ENCODE measurements at places on chromosomes 3 and 15.
A peak's percentile ranks its signal among the peaks of the same experiment; 100 is the strongest.

DNA sequence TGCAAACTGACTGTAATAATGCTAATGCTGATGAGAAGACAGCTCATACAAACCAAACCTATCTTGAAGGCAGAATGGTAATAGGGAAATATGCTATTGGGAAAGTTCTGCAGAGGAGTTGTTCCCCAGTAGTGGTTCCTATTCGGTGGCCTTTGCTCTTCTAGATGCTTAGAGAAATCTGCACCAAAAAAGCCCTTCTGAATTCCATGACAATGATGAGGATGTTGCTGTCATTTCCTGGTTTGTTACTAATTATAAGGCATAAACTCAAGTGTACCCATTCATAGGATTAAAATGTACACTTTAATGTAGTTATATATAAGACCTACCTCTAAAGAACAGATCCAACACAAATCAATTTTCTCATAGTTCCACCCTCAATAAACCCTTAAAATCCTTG is 30.1 kb downstream of the TOMM70 start:
- DNase-seq, result no peak

DNA sequence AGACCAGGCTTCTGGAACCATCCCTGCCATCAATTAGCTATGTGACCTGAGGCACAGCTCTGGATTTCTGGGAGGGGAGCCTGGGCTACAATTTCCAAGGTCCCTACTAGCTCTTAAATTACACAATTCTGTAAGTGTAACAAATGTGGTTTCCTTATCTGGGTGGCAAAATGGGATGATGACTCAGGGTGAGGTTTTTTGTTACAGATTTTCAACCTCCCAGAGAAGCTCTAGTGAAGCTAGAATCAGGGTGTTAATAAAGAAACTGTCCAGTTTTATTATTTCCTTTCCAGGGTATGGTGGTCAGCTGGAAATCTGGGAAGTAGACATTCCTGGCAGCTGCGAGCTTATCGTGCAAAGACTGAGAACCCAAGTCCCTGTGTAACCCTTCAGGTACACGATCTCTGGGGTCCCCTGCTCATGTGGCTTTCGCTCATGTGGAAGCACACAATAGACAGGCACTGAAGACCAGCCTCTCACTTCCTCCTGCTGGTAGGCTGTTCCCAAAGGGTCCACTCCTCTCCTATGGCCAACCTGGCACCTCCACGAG is 7.3 kb downstream of the RAB27A start:
- peak; percentile 36 for DNase-seq

- no peak for DNase-seq
Measured at GRCh38 chr3:98563661-98564281, 29.6 kb downstream of the CPOX start.

DNA sequence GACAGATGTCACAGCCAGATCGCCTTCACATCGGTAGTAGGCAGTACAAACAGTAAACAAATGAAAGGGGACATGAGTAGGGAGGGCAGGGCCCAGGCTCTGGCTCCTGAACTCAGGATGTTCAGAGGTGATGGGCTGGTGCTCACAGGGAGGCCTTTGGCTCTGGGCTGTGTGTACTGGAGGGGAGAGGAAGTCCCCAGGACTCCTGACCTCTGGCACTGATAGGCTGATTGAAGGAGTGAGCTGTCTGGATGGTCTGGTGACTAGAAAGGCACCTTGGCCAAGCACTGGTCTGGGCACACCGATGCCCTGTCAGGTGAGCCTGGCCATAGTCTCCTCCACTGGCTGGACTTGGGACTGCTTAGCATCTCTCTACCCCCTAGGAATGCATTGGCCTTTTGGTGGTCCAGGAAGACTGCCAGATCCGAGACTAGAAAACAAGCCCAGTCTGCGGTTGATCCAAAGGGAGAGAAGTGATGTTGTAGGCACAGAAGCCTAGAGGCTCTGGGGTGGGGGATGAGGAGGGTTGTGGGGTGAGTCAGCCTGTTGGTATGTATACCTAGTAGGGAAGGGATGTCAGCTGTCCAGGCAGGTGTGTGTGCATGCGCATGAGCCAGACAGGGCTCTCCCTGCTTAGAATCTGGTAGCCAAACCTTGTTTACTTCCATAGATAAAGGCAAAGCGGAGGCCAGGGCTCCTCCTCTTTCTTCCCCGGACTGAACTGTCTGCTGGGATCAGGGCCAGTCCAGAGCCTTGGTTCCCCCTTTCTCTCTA is 1.9 kb downstream of the SPINT1 start:
- no peak for DNase-seq

DNA sequence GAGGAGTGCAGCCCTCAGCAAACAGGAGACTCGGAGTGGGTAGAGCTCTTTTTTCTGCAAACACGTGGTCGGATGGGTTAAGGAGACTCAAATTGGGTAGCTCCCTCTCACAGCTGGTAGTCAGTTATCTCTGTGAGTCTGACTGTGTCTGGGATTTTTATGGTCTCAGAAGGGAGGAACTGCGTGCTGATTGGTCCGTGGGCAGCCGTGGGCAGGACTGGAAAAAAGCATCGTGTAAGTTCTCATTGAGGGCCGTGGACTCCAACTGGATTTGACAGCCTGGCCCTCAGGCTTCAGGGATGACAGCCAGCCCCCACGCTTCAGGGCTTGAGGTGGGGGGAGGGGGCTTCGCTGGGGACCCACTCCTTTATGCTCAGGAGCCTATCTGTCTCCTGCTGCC is 463.9 kb downstream of the EPHA3 start:
- no peak for DNase-seq

DNA sequence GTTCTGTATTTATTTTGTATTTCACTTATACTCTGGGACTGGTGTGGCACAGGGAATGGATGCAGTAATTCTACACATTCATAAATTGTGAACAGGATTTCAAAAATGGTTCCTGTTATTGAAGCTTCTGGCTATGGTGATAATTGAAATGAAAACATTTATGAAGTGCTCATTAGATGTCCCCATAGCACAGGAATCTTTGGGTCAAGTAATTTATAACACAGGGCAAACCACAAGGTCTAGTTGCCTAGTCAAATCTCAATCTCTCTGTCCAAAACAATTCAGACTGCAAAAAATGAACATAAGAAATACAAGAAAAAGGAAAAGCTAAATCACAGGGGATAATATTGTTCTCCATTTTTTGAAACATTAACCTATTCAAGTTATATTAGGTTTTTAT is 117.5 kb upstream of the PTPRG start:
- DNase-seq, result no peak

Data from effector memory CD8-positive, alpha-beta T cell (primary cell).